Activated T-cell treated with anti-CD3 and anti-CD28 coated beads, Interleukin-2, amount 50 U/mL, for 24 hours (primary cell): ENCODE measurements at places on chromosomes 11 and 22.

DNA sequence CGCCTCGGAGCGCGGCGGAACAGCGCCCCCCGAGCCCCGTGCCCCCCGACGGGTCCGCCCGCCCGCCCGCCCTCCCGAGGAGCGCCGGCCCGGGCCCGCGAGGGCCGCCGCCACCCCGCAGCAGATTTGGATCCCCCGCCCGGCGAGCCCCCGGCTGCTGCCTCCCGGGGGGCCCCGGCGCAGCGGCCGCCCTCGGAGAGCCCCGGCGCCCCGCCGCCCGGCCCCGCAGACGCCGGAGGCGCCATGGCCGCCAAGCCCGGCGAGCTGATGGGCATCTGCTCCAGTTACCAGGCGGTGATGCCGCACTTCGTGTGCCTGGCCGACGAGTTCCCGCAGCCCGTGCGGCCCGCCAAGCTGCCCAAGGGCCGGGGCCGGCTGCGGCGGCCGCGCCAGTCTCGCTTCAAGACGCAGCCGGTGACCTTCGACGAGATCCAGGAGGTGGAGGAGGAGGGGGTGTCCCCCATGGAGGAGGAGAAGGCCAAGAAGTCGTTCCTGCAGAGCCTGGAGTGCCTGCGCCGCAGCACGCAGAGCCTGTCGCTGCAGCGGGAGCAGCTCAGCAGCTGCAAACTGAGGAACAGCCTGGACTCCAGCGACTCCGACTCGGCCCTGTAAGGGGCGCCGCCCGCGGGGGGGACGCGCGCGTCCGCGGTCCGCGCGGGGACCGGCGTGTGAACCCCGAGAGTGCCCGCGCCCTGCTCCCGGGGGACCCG is 380 bp downstream of the C11orf96 start:
- H3K36me3 ChIP-seq, result peaks cover 3% of the 10 kb centered on the region
- H3K4me3 ChIP-seq, result peak overlapping the region; percentile 62
- H3K27me3 ChIP-seq, result peaks cover 78% of the 10 kb centered on the region
- DNase-seq, result peak; percentile 56

DNA sequence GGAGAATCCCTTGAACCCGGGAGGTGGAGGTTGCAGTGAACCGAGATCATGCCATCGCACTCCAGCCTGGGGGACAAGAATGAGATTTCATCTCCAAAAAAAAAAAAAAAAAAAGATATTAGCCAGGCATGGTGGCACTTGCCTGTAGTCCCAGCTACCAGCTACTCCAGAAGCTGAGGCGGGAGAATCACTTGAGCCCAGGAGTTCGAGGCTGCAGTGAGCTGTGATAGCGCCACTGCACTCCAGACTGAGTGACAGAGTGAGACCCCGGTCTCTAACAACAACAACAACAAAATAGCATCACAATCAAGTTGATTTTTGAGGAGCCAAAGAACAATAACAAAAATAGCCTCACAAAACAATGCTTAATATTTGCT is 2.3 kb downstream of the PMM1 start:
- H3K4me3 ChIP-seq, result peak overlapping the region; percentile 10
- no peak for DNase-seq
- peak overlapping the region; percentile 11 for H3K27ac ChIP-seq
- H3K36me3 ChIP-seq, result peaks cover 38% of the 10 kb centered on the region

- no peaks in the 10 kb centered on the region for H3K36me3 ChIP-seq
- no peaks in the 10 kb centered on the region for H3K27me3 ChIP-seq
- H3K27ac ChIP-seq, result no peak overlapping the region
- H3K4me1 ChIP-seq, result peaks cover 9% of the 10 kb centered on the region
Observed at GRCh38 chr22:24848559-24849168, 42.7 kb downstream of the SGSM1 start.

GRCh38 chr11:34155057-34155756 is 49.8 kb downstream of the NAT10 start:
- peaks cover 83% of the 10 kb centered on the region for H3K36me3 ChIP-seq
- DNase-seq, result no peak
- H3K4me3 ChIP-seq, result no peak overlapping the region
- H3K27ac ChIP-seq, result no peak overlapping the region

- no peaks in the 10 kb centered on the region for H3K27me3 ChIP-seq
- H3K4me3 ChIP-seq, result no peak overlapping the region
- H3K27ac ChIP-seq, result no peak overlapping the region
- DNase-seq, result no peak
- H3K4me1 ChIP-seq, result no peaks in the 10 kb centered on the region
Observed at GRCh38 chr22:33757802-33758483, 162.3 kb downstream of the LARGE1 start.

GRCh38 chr11:14358729-14359439 is at the start of gene RRAS2:
TSS of gene RRAS2 (minus strand) at chr11:14359183. CDS start at chr11:14358870, 313 bp downstream.
- peak; percentile 88 for DNase-seq
- peaks cover 21% of the 10 kb centered on the region for H3K36me3 ChIP-seq
- peaks cover 34% of the 10 kb centered on the region for H3K4me1 ChIP-seq

DNA sequence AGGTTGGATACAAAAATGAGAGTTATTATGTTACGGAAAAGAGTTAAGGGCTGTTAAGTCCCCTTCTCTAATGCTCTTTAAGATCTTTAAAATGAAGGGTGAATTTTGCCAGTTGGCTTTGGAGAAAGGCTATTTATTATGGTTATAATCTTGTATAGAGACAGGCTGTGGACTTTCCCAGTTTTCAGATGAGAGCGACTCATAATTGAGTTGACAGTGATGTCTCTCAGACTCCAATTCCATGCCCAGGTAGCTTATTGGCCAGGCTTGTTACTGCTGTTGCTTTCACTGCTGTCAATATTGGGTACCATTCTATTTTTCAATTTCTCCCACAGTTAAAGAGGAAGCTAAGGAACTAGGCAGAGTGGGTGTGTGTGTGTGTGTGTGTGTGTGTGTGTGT is 13.1 kb downstream of the ENDOD1 start:
- H3K4me3 ChIP-seq, result no peak overlapping the region
- H3K27me3 ChIP-seq, result no peaks in the 10 kb centered on the region
- peaks cover 13% of the 10 kb centered on the region for H3K36me3 ChIP-seq
- no peak overlapping the region for H3K27ac ChIP-seq
- DNase-seq, result no peak

GRCh38 chr11:122004446-122004845 is 111.6 kb downstream of the BLID start:
- H3K27ac ChIP-seq, result no peak overlapping the region
- H3K4me3 ChIP-seq, result no peak overlapping the region
- no peaks in the 10 kb centered on the region for H3K27me3 ChIP-seq
- H3K4me1 ChIP-seq, result no peaks in the 10 kb centered on the region
- H3K36me3 ChIP-seq, result no peaks in the 10 kb centered on the region

GRCh38 chr22:38468443-38469305 is 778 bp downstream of the KDELR3 start:
- H3K4me3 ChIP-seq, result no peak overlapping the region
- H3K27me3 ChIP-seq, result peaks cover 43% of the 10 kb centered on the region
- H3K4me1 ChIP-seq, result peaks cover 10% of the 10 kb centered on the region

DNA sequence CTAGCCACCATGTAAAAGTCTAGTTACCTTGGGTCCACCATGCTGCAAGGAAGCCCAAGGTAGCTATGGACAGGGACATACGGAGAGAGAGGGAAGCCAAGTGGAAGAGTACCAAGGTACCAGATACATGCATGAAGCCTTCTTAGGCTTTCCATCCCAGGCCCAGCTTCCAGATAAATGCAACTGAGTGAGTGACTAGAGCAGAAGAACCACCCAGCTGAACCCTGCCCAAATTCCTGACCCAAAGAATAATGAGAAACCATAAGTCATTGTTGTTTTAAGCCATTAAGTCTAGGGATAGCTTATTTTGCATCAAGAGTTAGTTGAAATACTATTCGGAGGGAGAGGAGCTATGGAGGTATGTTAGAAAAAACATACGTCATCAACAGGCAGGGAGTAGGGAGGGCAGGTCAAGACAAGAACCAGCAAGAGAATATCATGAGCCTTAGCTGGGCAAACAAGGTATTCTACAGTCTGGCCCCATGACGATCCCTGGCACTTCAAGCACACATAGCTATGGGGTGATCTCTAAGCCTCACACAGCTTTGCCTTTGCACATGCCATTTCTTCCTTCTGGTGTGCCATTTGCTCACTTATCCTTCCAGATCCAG is 36.5 kb upstream of the APLNR start:
- no peak overlapping the region for H3K27ac ChIP-seq
- peaks cover 46% of the 10 kb centered on the region for H3K27me3 ChIP-seq
- no peak for DNase-seq
- H3K4me1 ChIP-seq, result peaks cover 1% of the 10 kb centered on the region
- H3K36me3 ChIP-seq, result no peaks in the 10 kb centered on the region

- H3K27ac ChIP-seq, result no peak overlapping the region
- H3K27me3 ChIP-seq, result no peaks in the 10 kb centered on the region
- peaks cover 39% of the 10 kb centered on the region for H3K4me1 ChIP-seq
- no peak for DNase-seq
- peaks cover 8% of the 10 kb centered on the region for H3K36me3 ChIP-seq
Observed at GRCh38 chr11:83068568-83068967, 3.1 kb downstream of the RAB30 start.

DNA sequence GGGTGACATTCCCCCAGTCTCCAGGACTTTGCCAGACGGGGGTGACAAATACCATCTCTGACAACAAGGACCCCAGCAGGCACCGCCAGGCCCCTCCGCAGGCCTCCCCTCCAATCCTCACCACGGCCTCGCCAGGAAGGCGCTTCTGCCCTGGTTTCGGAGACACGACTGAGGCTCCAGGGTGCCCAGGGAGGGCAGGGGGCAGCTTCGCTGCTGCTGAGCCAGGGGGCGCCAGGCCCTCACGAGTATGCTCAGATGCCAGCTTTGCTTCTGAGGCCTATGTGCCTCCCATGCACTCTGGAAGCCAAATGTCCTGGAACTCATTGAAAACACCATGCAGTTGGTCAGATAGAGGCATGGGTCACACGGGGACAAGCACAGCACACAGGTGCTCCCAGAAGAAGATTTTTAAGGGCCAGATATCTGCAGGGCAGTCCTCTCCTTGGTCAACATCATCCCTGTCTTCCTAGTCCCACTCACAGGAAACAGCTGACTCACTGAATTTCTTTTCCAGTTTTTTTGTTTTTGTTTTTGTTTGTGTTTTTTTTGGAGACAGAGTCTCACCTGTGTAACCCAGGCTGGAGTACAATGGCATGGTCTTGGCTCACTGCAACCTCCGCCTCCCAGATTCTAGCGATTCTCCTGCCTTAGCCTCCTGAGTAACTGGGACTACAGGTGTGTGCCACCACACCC is 19.9 kb downstream of the BID start:
- no peak for DNase-seq
- H3K4me3 ChIP-seq, result no peak overlapping the region
- H3K27ac ChIP-seq, result no peak overlapping the region
- H3K36me3 ChIP-seq, result no peaks in the 10 kb centered on the region
- no peaks in the 10 kb centered on the region for H3K27me3 ChIP-seq

DNA sequence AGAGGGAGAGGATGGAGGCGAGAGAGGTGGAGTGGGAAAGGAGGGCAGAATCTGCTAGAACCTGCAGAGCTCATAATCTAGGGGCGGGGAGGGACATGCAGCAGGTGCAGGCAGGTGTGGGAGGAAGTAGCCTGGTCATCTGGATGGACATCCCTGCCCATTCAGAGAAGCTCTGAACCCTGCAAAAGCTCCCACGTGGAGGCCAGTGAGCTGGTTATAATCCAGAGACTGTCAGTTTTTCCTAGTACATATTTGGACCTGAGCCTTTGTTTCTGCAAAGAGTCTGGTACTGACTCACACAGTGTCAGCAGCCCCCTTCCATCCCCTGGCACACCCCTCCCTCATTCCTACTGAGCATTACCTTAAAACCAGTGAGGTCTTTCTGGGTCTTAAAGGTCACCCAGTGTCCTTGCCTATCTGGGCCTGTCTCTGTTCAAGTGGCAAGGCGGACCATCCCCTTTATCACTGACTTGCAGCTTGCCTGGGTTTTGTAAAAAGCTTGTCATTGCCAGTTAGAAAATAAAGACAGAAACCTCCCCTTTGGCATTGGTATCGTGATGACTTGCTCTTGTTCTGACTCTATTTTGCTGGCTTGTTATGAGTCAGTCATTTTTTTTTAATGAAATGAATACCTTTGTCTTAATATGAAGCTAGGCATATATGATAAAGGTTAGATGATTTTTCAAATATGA is 26.1 kb downstream of the PTPRJ start:
- peaks cover 20% of the 10 kb centered on the region for H3K36me3 ChIP-seq
- peak overlapping the region; percentile 100 for H3K27ac ChIP-seq
- H3K4me3 ChIP-seq, result peak overlapping the region; percentile 73
- H3K4me1 ChIP-seq, result peaks cover 81% of the 10 kb centered on the region
- DNase-seq, result peak; percentile 81
- H3K27me3 ChIP-seq, result no peaks in the 10 kb centered on the region

DNA sequence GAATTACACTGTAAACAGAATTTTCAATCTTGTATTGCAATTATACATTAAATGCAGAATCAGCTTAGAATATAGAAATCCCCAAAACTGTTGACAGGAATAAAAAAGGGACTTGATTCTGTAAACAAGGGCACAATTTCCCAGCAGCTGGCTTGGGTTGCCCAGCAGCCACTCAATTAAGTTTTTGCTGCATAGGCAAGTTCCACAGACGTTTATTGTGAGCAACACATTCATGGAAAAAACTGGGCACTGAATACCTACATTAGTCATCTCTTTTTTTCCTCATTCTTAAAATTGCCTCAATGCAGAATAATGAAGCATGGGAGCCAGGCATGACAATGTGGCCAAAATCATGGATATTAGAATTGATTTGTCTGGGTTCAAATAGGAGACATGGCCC is 421.8 kb upstream of the ANO5 start:
- H3K36me3 ChIP-seq, result no peaks in the 10 kb centered on the region
- no peak for DNase-seq
- no peak overlapping the region for H3K27ac ChIP-seq

- no peak overlapping the region for H3K4me3 ChIP-seq
- H3K36me3 ChIP-seq, result no peaks in the 10 kb centered on the region
- no peaks in the 10 kb centered on the region for H3K27me3 ChIP-seq
- peak; percentile 72 for DNase-seq
- H3K4me1 ChIP-seq, result peaks cover 11% of the 10 kb centered on the region
- H3K27ac ChIP-seq, result peak overlapping the region; percentile 68
Observed at GRCh38 chr22:49951000-49951677, 9.4 kb upstream of the PIM3 start.

- H3K4me1 ChIP-seq, result peaks cover 43% of the 10 kb centered on the region
- peaks cover 49% of the 10 kb centered on the region for H3K36me3 ChIP-seq
- no peak for DNase-seq
- H3K4me3 ChIP-seq, result no peak overlapping the region
- no peaks in the 10 kb centered on the region for H3K27me3 ChIP-seq
- peak overlapping the region; percentile 58 for H3K27ac ChIP-seq
Observed at GRCh38 chr11:8959546-8960166, 4.6 kb downstream of the TMEM9B start.

GRCh38 chr11:103047837-103048236 is 44.1 kb downstream of the DCUN1D5 start:
- H3K27me3 ChIP-seq, result peaks cover 2% of the 10 kb centered on the region
- peaks cover 4% of the 10 kb centered on the region for H3K36me3 ChIP-seq
- no peak overlapping the region for H3K4me3 ChIP-seq
- H3K27ac ChIP-seq, result no peak overlapping the region
- H3K4me1 ChIP-seq, result peaks cover 19% of the 10 kb centered on the region
- no peak for DNase-seq
